ENCODE measurements at places on chromosomes 4 and X.

- DNase-seq: no peak
Measured at GRCh38 chrX:51598899-51599298, 19.8 kb downstream of the CENPVL3 start.

- DNase-seq: no peak
Measured at GRCh38 chr4:54473077-54473545, 184.6 kb upstream of the KIT start.

- no peak for DNase-seq
Measured at GRCh38 chrX:78383594-78383993, 56.2 kb upstream of the CYSLTR1 start.

GRCh38 chr4:165666836-165667235 is 206.2 kb upstream of the TLL1 start:
- DNase-seq: no peak

DNA sequence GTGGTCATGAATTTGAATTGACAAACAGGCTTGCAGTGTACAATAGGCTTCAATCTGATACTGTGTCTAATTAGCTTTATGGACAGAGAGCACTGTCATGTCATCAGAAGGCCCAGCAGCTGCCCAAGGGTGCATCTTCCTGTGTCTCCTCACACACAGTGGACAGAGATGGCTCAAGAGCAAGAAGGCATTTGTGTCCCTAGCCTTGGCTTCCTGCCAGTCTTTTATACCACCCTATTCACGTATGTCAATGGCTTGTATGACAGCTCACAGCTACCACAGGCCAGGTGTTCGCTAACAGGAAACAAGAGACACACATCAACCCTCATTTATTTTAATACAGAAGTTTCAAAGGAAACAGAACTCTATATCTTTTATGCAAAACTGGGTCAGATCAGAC is 874.0 kb upstream of the AGA start:
- peak; percentile 81 for DNase-seq

DNA sequence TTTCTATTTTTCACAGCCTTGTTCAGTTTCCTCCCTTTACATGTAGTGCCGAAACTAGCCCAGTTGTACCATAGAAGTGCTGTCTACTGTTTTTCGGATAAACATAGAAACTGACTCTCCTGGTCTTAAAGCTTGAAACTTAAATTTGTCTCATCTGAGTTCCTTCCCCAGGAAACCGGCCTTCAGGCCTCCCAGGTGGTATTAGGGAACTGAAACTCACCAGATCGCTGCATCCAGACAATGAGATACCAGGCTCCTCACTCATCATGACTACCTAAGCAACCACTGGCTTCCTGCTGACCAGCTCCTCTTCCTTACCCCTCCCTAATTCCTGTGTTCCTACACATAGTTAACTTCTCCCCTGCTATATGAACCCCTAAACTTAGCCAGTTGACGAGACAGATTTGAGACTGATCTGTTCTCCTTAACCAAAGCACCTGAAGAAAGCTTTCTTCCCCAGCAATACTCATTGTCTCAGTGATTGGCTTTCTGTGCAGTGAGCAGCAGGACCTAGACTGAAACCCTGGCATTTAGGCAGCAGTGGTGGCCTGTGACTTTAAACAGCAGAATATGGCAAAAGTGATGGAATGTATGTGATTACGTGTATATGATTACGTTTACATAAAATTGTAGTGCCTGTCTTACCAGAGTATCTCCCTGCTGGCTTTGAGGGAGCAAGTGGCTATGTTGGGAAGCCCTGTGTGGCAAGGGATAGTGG is 959.1 kb upstream of the LCORL start:
- DNase-seq: no peak

- no peak for DNase-seq
Measured at GRCh38 chrX:27608671-27609070, 18.5 kb downstream of the DCAF8L2 start.

DNA sequence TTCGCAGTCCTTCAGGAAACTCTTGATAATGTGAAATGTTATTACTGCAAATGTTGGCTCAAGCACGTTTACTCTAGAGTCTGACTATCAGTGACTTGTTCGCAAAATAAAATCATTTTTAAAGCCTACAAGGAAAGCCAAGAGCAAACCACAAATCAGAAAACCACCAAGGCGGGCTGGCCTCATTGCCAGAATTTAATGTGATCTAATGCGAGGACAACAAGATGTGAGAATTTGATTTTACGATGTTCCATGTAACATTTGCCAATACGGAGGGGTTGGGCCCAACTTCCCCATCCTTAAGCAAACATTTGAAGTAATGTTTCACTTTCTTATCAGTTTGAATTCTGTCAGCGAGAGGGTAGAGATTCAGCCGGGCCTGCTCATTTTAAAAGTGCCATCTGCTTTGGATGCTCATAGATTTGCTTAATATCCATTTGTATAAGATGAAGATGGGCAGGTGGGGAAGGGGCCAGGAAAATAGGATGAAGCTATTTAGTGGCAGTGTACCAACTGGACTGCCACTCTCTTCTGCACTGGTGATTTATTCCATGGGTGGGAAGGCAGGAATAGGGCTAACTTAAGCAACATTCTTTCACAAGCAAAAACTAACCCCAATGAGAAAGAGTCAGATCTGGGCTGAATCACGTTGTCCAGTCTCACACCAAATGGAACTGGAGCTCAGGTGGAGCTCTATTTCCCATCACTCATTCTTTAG is 225.3 kb downstream of the ANAPC10 start:
- DNase-seq: no peak

DNA sequence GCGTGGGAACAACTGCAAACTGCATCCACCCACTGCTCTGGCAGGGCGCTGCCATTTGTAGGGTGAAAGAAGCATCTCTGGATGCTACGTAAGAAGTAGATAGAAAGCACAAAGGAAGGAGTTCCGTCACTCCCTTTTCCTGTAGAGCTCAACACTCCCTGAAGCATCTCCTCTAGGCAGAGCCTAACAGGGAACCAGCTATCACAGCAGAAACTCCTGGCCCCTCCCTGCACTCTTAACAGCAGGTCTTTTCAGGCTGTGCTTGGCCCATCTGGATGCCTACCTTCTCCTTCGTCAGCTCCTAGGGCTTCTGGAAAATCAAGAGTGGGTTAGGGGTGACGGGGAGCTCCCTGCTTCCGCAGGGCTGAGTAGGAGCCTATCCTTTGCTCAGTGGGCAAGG is 112.9 kb upstream of the TLL1 start:
- no peak for DNase-seq

DNA sequence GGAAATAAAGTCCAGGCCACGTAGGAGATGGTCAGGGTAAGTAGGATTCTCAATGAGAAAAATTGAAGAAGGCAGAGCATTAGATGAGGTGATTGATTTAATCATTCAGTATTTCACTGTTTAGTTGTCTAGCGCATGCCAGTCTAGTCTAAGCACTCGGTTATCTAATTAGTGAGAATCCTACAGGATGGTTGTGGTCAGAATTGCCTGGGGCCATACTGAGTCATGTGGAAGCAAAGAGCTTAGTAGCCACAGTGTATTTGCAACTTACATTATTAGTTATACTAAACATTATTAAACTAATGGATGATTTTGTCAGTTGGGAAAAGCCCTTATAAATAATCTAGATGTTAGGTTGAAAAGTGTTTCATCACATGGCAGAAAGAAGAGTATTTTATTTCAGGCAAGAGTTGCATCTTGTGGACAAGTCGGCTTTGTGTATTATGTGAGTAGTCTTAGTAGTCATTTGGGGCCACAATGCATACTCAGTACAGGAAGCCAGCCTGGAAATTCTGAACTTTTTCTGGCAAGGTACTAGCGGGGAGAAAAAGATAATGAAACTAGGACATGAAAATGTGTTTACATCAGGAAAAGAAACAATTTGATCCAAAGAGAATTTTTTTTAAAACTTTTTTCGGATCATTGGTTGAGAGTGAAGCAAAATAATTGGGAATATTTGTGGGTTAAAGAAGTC is 31.9 kb downstream of the CPEB2 start:
- DNase-seq: no peak

DNA sequence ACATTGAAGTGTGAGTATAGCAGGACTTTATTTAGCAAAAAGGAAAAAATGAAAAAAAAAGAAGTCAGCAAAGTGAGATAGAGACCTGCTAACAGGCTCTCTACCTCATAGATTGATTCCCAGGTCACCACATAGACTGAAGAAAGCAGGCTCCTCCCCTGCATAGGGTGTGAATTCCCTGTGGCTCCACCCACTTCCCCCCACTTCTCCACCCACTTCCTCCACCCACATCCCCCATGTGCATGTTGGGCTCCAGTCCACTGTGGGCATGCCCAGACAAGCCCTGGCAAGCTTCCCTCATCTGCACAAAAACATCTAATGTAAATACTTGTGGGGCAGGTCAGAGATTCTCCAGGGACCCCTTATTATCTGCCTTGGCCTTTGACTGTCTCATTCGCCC is 97.8 kb downstream of the TMEM47 start:
- no peak for DNase-seq

DNA sequence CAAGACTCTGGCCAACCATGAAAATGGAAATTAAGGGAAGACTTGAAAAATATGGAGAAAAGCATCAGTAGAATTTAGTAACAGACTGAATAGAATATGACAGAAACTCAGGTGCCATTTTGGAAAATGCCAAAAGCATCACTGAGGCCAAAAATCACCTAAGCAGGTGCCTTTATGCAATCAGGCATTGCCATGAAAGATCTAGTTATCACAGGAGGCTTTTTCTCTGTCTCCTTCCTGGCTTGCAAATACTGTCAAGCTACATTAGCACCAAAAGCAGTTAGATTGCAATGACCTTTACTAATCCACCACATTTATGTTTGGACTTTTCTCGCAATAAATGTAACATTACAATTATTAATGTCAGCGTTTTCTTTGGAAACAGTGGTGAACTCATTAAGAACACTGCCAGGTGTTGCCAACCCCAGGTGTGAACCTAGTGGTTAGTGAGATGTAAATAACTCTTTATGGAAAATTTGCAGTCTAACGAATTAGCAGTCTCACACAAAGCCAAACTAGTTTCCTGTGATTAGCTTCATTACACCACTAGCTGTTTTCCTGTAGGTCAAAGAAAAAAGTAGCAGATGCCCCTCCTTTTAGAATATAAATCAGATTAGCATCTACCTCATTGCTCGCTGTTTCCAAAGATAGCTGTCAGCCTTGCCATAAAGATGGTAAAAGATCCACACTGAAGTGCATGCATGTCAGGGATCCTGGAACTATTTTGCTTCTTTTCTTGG is 1568.4 kb upstream of the TENM3 start:
- DNase-seq: no peak

DNA sequence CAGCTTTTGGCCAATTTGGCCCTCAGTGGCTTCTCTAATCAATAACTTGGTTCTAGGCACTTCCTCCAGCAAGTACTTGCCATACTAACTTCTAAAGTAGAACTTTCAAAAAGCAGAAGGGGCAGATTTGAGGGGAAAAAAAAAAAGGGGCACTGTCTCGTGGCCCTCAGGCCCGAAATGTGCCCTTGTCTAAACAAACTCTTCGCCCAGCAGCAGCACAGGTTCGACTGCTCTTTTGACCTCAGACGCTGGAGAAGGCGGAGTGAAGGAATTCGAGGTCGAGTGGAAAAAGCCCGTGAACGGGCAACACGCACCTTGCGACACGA is 775 bp downstream of the GRPEL1 start:
- no peak for DNase-seq

DNA sequence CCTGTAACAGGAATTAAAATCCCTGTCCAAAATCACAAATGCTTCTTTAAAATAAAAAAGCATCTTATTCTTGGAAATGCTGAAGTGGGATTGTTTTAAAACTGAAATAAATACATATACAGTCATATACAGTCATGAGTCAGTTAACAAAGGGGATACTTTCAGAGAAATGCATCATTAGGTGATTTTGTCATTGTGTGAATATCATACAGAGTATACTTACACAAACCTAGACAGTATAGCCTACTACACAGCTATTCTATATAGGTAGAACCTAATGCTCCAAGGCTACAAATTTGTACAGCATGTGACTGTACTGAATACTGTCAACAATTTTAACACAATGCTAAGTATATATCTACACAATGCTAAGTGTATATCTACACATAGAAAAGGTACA is 104.3 kb downstream of the BRWD3 start:
- no peak for DNase-seq

GRCh38 chr4:88097301-88097700 is 61.1 kb downstream of the ABCG2 start:
- DNase-seq: no peak

GRCh38 chr4:44025376-44026020 is 423.1 kb downstream of the KCTD8 start:
- DNase-seq: no peak

DNA sequence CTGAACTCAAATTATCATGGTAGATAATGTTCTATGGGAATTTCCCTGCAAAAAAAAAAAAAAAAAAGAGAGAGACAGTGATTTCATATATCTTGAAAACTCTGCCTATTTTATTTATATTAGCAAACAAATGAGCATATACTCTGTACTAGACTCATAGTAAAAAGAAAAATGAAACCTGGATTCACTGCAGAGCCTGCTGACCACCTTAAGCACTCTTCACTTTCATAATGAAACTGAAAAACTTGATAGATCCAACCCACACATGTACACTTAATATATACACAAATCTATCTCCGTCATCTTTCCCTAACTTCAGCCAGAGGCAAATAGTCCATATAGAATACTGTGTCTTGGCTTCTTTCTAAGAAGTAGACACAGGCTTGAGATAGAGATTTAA is 226.1 kb upstream of the KCNIP4 start:
- no peak for DNase-seq

- DNase-seq: peak; percentile 45
Measured at GRCh38 chr4:76301068-76301774, 5.3 kb upstream of the STBD1 start.

DNA sequence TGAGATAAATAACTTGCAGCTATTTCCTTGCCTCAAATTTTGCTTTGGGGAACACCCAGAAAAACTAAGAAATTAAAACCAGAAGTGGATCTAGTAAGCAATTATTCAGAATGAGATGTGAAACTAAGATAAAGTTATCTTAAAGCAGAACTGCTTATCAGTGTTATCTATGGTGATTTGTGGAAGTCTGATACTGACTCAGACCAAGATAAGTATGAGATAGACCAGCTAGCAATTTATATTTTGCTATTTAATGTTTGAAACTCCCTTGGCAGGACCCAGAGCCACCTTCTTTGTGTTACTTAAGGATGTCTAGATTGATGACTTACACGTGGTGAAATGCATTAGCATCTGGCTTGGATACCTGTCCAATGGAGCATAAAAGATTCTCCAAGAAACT is 368.1 kb downstream of the EPHA5 start:
- DNase-seq: no peak

DNA sequence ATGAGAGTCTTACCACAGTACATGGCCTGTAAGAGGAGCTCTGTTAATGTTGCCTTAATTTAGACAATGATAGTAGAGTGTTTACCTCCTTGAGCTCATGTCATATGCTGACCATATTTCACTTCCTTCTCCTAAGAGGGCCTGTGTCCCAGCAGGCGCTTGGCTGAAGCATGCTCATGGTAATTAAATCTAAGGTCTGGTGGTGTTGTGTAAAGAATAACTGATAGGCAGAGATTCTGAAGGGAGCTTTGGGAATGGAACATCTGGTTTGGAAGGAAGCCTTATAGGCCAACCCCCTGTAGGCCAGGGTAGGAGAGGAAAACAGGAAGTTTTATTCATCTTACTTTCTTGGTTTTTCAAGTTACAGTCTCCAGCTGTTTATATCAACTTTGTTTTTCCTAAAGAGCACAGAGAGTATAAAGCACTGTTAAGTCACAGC is 300.2 kb downstream of the USP46 start:
- DNase-seq: no peak
